ENCODE measurements at places on chromosomes 12 and 14.

DNA sequence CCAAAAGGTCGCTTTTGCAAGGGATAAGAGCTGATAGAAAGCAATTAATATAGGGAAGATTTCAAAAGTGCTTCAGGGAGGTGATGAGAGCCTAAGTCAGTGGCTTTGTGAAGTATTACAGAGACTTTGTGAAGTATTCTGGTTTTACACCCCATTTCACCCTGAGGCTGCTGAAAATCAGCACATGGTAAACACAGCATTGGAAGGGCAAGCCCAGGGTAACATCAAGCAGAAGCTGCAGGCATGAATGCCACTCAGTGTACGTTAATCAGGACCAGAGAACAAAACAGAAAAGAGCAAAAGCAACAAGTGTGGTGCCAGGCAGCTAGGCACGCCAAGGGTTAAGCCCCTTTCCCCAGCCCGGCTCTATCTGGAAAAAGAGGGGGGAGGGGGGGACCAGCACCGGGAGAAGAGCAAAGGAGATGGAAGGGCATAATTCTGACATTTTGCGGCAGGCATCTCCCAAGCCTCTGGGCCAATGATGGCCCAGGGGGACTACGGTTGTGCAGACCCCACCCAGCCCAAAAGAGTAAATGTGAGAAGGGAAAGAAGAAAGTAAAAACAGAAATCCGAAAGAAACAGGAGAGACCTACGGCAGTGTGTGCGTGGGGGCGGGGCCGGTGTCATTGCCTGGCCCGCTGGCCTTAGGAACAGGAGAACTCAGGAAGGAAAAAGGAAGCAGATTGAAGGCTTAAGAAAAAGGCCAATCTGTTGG lies 58.9 kb downstream of the DHRS2 start:
- no peak for DNase-seq

- DNase-seq = no peak
Observed at GRCh38 chr14:54877703-54878021, 25.0 kb downstream of the GCH1 start.

DNA sequence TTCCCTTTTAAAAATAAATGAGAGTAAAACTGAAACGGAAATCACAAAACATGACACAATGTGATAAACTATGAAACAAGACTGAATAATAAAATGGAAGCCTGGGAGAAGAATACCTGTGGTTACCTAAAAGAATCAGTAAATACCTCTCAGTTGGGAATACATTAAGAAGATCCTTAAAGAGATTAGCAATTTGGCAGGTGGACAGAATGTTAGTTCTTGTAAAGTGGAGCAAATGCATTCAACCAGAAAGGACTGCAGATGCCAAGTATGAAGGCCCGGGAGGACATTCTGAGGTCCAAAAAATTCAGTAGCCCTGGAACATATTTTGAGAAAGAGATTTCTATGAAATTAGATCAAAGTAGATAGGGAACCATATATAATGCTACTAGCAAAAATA lies 861.3 kb upstream of the SEL1L start:
- no peak for DNase-seq

DNA sequence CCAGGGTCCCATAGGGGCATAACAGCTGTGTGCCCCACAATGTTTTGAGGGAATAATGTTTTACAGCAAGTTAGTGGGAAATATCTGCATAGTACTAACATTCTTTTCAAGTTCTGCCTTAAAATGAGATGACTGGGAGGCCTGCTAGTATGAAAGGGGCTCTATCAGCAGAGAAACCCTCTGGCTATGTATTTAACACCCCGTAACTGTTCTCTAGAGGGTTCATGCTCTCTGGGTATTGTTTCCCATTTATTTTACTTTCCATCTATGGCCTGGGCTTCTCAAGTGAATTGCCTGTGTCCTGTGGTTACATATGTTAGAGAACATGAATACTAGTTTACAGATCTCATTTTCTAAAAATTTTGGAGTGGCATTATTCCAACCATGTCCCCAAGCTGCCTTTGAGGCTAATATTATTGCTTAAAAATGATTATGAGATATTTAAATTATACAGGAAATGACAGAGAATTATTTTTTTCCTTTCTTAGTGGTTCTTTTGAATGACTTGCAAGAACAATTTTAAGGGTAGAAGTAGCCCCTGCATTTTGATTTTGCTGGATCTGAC lies 37.5 kb downstream of the GNG2 start:
- no peak for DNase-seq

- DNase-seq = no peak
Observed at GRCh38 chr14:62001963-62002362, 239.7 kb downstream of the SNAPC1 start.

DNA sequence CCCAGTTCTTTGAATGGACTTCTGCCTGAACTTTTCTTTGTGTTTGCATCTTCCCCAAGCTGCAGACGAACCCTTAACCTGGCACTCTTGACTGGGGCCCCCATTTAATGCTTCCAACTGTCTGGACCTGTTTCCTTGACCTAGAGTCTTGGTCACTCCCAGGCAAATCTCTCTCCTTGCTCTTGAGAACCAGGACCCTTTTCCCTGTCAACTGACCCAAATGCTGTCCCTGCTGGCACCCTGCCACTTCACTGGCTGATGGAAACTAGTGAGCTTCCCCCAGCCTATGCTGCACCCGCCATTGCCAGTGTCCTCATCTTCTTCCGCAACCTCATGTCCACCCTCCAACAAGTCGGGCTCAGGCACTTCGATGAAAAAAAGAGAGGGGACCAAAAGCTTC lies 79.5 kb downstream of the PRIMA1 start:
- DNase-seq = no peak

DNA sequence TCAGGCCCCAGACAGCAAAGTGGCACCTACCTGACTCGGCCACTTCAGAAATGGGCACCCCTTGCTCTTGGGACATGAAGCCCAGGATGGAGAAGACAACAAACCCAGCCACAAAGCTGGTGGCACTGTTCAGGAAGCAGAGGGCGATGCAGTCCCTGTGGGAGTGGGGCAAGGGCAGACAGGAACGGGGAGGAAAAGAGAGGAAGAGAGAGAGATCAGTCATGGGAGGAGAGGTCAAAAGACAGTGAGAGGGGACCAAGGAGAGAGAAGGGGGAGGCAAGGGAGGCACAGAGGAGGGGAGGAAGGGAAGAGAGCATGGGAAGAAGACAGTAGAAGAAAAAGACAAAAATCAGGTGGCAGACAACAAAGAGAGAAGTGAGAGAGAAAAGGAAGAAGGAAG lies 16.6 kb downstream of the SLC6A12 start:
- no peak for DNase-seq

DNA sequence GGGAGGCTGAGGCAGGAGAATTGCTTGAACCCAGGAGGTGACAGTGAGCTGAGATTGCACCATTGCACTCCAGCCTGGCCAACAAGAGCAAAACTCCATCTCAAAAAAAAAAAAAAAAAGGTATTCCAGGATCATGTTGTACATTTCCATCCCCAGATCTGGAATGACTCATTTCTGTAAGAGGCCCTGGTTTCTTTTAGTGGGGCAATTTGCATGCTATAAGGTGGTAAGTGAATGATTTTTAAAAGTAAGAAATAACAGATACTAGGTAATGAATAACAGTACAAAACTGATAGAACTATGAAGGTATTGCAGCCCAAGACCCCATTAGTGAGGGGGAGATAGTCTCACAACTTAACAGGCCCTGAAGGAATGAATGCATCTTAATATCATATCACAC lies 17.7 kb upstream of the ADCK1 start:
- no peak for DNase-seq

DNA sequence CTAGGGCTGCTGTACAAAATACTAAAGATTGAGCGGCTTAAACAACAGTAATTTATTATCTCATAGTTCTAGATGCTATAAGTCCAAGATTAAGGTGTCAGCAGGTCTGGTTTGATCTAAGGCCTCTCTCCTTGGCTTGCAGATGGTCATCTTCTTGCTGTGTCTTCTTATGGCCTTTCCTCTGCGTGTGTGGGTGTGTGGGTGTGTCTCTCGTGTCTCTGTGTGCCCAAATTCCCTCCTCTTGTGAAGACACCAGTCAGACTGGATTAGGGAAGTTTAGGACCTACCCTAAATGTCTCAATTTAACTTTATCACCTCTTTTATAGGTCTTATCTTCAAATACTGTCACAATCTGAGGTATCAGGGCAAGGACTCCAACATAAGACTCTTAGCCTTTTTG lies 28.3 kb downstream of the DDHD1 start:
- no peak for DNase-seq

- no peak for DNase-seq
Observed at GRCh38 chr12:120835657-120836056, 68.5 kb downstream of the SPPL3 start.

GRCh38 chr14:54356172-54356571 lies 40.6 kb upstream of the CDKN3 start:
- peak; percentile 3 for DNase-seq

GRCh38 chr14:91470216-91470615 lies 39.9 kb downstream of the PPP4R3A start:
- DNase-seq = no peak

GRCh38 chr14:45698462-45699134 lies 445.6 kb upstream of the MIS18BP1 start:
- DNase-seq = no peak

DNA sequence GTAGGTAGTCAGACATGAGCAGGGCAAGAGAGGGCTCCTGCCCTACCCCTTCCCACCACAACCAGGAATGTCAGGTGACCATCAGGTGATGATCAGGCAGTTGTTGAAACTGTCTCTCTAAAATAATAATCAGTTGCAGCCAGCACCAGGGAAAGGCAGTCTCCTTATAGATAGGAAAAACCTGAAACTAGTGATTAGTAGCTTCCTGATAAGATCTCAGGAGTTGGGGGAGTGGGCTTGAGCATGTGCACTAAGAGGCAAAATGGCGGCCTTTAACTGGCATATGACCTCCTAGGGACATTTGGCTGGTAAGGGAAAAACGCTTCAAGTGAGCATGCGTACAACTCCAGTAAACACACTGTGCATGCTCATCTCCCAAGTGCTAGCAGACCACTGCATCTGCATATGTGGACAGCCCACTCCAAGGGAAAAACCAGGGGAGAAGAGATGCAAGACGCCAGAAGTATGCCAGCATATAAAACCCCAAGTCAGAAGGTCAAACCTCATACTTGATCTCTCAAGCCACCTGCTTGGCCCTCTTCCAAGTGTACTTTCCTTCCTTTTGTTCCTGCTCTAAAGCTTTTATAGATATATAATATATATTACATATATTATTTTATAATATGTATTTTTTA lies 37.1 kb downstream of the TGFB3 start:
- no peak for DNase-seq

DNA sequence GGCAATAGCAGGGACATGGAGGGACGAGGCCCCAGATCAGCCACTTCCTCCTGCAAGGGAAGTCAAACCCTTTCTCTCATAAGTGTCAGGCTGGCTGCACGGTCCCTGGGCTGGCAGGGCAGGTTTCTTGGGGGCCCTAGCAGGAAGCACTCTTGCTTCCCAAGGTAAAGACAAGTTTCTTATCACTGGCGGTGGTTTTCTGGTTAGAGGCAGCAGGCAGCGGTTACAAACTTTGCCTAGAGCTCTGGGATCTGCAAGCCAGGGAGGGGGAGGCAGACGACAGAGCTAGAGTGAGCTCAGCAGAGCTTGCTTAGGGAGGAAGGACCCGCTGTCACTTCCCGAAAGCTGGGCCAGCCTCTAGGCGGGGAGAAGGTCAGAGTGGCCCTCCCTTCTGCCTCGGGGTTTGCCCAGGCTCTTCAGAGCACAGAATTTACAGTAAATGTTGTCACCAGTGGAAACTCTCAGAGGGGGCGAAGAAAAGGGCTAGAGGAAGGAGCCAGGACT lies 20.4 kb downstream of the BATF start:
- DNase-seq = no peak
